ENCODE measurements at places on chromosomes 11 and 22.
A peak's percentile ranks its signal among the peaks of the same experiment; 100 is the strongest.

DNA sequence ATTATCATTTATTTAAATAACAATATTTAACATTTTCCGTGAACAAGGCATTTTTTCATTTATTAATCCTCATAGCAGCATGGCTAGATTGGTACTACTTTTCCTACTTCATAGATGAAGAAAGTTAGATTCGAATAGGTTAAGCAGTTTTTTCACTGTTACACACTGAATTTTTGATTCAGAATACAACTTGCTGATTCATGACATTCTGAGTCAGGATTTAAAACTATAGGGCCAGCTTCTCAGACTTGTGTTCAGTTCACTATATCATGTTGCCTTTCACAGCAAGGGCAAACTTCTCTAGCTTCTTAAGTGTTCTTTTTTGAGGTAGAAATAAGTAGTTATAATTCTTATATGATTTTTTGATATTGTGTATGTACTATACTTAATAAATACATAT is 31.5 kb downstream of the CYP2R1 start:
- DNase-seq: no peak

DNA sequence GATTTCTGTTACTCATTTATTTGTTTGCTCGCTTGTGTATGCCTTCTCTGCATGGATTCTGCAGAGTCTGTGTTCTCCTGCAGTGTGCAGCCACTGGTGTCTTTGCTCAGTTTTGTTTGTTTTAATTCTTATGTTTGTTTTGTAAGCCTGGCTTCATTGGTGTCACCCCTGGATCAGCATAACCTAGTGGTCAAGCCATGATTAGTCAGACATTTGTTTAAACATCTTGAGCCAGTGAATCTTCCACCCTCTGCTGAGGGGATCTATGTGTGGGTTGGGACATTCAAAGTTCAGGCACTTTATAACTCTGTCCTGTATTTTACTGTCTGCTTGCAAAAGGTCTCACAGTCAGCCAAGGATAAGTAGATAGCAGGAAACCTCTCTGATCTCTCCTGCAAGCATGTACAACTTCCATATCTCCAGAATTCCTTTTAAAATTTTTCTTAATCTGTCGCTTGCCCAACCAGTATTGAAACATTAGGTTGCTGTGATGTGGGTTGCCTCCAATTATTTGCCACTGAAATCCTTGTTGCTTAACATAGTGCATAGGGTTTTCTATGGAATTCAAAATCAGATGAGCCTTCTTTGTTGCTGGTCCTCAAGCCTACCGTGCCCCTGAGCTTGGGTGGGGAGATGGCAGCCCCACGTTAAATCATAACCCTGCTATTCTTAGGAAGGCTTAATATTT is 86.8 kb downstream of the KCNQ1OT1 start:
- DNase-seq: no peak

DNA sequence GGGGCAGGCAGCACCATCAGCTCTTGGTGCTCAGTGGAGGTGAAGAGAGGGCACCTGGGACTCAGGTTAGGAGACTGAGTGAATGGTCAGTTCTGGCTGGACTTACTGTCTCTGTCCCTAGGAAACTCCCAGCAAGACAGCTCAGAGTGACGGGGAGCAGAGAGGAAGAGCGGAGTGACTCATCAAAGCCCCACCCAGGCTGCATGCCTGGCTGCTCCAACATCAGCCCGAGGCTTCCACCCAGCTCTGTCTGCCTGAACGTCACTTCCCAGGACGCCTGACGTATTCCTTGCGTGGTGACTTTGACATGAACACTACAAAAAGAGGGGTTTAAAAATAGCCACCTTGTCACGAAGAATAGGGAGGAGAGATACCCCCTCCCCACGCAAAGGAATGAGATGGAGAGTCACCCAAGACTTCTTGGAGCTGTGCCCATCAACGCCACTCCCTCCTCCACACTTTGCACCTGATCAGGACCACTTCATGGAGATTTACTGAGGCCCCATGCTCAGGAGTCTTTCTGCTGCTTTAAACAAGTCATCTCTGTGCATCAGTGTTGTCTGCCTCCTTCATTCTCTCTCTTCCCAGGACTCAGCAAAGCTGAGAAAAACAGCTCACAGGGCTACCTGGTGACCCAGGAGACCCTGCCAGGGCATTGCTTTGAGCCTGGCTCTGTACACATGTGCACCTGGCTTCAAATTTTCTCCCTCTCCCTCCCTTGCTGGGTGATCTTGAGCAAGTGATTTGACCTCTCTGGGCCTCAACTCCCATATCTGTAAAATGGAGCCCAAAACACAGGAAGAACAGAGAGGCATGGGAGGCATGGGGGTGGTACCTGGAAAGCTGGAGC is 83.1 kb downstream of the MN1 start:
- no peak for DNase-seq

- no peak for DNase-seq
Measured at GRCh38 chr11:134438542-134439537, 26.8 kb upstream of the B3GAT1 start.

GRCh38 chr11:17979770-17980371 is 33.0 kb downstream of the SERGEF start:
- DNase-seq: peak; percentile 41

GRCh38 chr11:79168530-79169110 is 272.2 kb downstream of the TENM4 start:
- DNase-seq: no peak

DNA sequence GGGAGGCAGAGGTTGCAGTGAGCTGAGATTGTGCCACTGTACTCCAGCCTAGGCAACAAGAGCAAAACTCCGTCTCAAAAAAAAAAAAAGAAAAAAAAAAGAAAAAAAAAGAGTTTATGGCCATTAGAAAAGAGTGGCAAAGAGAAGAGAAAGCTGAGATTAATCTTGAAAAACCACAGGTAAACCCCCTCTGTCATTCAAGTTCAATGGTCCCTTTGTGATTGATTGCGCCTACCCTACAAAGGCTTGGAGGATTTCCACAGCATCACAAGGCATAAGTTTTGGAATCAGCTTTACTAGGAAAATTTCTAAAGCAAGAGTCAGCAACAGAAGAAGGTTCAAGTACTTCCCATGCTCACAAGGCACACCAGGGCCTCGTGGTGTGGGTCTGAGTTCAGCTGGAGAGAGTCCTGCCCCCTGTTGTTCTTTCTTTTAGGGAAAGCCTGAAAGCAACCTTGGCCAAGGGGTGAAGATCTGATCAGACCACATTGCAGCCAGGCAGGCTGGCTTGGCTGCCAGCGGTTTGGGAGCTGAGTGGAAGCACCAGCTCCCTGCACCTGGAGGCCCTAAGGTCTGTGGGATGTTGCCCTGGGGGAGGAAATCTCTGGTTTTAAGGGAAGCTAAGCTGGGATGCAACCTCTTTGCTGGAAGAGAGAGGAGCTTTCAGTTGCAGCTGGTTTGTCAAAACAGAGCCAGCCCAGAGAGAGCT is 41.8 kb downstream of the SLN start:
- no peak for DNase-seq

All from CD4-positive, alpha-beta T cell treated with Interleukin-6 for 4 hours (primary cell).